ENCODE measurements at places on chromosomes 7 and 10.

GRCh38 chr7:99016196-99016595 is 127.7 kb downstream of the SMURF1 start:
- no peak for DNase-seq

DNA sequence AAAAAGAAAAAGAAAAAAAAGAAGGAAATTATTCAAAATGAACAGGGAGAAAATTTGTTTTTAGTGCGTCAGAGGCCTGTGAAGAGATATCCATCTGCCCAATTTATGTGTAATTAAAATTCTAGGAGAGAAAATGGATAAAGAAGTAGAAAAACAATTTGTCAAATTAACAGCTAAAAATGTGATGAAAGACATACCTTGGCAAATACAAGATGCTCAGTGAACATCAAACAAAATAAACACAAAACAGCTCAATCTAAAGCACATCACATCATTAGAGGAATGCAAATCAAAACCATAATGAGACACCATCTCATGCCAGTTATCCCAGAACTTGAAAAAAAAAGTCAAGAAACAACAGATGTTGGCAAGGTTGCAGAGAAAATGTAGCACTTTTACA is 472.8 kb downstream of the PAXIP1 start:
- DNase-seq, result no peak

- no peak for DNase-seq
Measured at GRCh38 chr7:64630496-64630895, 35.4 kb upstream of the ZNF107 start.

GRCh38 chr7:55360486-55360885 is 4.7 kb upstream of the LANCL2 start:
- no peak for DNase-seq

GRCh38 chr10:86313621-86314041 is 53.0 kb downstream of the GRID1 start:
- no peak for DNase-seq

DNA sequence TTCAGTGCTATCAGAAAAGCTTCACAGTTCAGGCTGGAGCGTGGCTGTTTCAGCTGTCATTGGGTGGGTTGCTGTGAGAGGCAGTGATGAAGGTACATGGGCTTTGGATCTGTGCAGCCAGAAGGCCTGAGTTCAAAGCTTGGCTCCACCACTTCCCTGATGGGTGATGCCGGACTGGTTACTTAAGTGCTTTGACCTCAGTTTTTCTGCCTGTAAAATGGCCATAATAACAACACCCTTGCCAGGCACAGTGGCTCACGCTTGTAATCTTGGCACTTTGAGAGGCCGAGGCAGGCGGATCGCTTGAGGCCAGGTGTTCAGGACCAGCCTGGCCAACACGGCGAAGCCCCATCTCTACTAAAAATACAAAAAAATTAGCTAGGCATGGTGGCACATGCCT is 10.4 kb upstream of the IFT22 start:
- DNase-seq, result no peak

DNA sequence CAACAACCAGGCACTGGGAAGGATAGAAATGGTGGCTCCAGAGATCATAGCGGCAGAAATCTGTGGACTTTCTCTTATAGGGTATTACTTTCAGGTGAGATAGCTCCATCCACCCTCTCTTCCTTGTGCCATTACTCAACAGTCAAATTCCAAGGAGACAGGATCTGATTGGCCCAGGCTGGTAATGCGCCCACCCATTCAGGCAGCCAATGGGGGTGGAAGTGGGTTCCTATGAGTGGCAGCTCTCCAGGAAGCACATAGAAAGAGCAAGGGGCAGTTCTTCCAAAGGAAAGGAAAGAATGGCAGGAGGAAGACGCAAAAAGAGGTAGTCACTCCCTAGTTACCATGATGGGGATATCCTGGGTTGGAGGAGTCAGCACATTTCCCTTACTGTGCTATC is 94.4 kb downstream of the STRA8 start:
- no peak for DNase-seq

- DNase-seq, result no peak
Measured at GRCh38 chr10:131848296-131848695, 52.5 kb upstream of the PPP2R2D start.

DNA sequence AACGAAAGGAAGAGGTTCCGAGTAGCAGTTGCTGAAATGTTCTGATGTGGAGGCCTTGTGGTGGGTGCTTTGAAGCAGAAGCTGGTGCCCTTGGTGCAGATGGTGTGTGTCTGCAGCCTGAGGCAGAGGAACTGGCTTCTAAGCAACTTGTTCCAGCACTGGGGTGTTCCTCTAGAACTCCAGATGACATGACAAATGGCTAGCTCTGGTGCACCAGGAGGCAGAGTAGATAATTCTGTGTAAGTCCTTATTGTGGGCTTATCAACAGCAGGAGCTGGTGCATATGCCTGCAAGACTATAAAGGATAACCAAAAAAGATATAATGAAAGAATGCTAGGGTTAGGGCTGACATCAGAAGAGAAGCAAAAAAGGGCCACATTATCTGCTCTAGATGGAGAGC is 76.5 kb downstream of the ARL5B start:
- DNase-seq, result no peak

- DNase-seq, result no peak
Measured at GRCh38 chr7:158020706-158021095, 566.9 kb downstream of the PTPRN2 start.

DNA sequence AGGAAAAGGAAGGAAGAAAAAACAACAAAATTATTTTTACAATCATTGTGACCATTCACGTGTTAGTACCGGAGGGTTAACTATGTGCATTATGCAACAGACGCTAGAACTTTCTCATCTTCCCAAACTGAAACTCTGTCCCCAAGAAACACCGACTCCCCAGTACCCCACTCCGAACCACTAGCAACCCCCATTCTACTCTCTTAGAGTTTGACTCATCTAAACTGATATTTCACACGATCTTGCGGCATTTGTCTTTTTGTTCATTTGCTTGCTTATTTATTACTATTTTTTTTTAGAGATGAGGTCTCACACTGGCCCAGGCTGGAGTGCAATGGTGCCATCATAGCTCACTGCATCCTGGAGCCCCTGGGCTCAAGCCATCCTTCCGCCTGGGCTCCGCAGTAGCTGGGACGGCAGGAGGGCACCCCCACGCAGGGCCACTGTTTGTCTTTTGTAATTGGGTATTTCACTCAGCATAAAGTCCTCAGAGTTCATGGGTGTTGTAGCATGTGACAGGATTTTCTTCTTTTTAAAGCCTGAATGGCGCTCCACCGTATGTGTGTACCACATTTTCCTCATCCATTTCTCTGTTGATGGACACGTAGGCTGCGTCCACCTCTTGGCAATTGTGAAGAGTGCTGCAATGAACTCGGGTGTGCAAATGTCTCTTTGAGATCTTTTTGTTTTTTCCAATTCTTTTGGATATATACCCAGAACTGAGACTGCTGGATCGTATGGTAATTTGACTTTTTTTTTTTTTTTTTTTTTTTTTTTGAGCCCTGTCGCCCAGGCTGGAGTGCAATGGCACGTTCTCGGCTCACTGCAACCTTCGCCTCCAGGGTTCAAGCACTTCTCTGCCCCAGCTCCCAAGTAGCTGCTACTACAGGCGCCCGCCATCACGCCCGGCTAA is 9.5 kb downstream of the MNX1 start:
- DNase-seq, result no peak

All from fibroblast of gingiva (primary cell).